ENCODE measurements at places on chromosomes 6 and 20. TPM values are rescaled to one million over a fixed set of nuclear protein-coding genes. Genes with fewer than 3 reads are reported as not detected.

Gene CEP250
- total RNA-seq = 14.6 TPM

Gene RIPOR3
- total RNA-seq = 2.6 TPM

Gene TRIM39
- 5.2 TPM for total RNA-seq

Gene VSX1
- total RNA-seq = not detected

Gene TRIM31
- total RNA-seq = not detected

Gene OXT
- total RNA-seq = not detected

Gene DOK5
- total RNA-seq = 31.3 TPM

Gene HTR1E
- total RNA-seq = not detected

Gene WFDC5
- total RNA-seq = not detected

Gene MAPK13
- 3.1 TPM for total RNA-seq

Gene GZF1
- total RNA-seq = 11.0 TPM

Gene SEMG1
- total RNA-seq = not detected

Gene RIPOR2
- 9.9 TPM for total RNA-seq

Gene SIRPA
- total RNA-seq = 8.9 TPM

Gene SPTLC3
- total RNA-seq = 9.9 TPM

Gene MMP24
- total RNA-seq = under 0.01 TPM

Gene RBPJL
- not detected for total RNA-seq

Gene GGTLC1
- not detected for total RNA-seq

Gene CST4
- total RNA-seq = not detected

Gene NFS1
- total RNA-seq = 11.5 TPM

Gene NRSN1
- not detected for total RNA-seq

Gene MOXD1
- 1.0 TPM for total RNA-seq

Gene SLC17A9
- total RNA-seq = not detected

Gene AK9
- total RNA-seq = 14.1 TPM

Gene C6orf58
- total RNA-seq = not detected

Gene GABRR1
- total RNA-seq = 0.52 TPM

Gene DCDC2
- not detected for total RNA-seq

Gene DPPA5
- total RNA-seq = not detected

Gene SLC26A8
- under 0.01 TPM for total RNA-seq

Gene TCF19
- total RNA-seq = 8.4 TPM

Gene COX4I2
- 16.2 TPM for total RNA-seq

Gene ME1
- total RNA-seq = 2.6 TPM

Gene DST
- 183 TPM for total RNA-seq

Gene PTPRT
- total RNA-seq = 1.0 TPM

Gene PKIB
- not detected for total RNA-seq

Gene ULBP1
- total RNA-seq = not detected

Gene C20orf202
- 0.52 TPM for total RNA-seq

Gene SNTA1
- total RNA-seq = 36.5 TPM

Gene HNF4A
- not detected for total RNA-seq

Gene BPIFA1
- total RNA-seq = not detected

Gene TSPYL1
- total RNA-seq = 79.9 TPM
